Activated naive CD4-positive, alpha-beta T cell treated with anti-CD3 and anti-CD28 coated beads, Interleukin-2, amount 50 U/mL, for 72 hours (primary cell): ENCODE measurements at places on chromosomes 11 and 22. TPM values are rescaled to one million over a fixed set of nuclear protein-coding genes. Genes with fewer than 3 reads are reported as not detected.
A peak's percentile ranks its signal among the peaks of the same experiment; 100 is the strongest.

DNA sequence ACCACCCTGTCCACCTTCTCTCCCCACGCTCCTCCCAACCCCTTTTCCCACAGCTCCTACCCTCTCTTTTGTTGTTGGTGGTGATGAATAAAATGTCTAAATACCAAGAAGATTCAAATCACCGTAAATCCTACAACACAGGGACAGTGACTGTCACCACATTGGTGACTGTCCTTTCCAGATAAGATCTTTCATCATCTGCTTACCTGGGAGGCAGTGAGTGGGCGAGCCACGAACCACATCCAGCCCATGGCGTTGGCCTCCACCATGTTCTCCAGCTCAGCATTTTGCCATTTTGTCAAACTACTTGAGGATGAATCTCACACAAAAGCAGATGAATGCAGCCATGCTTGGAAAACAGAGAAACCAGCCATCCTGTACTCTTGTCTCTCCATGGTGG is 6.7 kb upstream of the CYTH4 start:
- DNase-seq = no peak

DNA sequence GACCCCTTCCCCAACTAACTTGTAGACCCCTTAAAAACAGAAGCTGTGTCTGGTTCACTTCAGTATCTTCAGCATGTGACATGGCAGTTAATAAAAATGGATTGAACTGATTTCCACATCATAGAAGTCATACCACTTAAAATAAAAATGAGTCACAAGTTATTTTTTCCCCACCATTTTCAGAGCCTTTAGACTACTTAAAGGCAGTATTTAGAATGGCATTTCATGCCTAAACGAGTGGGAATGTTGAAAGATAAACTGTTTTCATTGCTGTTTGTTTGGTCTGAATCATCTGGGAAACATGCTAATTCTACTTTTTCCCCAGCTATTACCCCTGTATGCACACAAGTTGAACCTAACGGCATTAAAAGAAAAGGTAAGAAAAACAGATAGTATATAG is 324.0 kb downstream of the RAB38 start:
- no peak for DNase-seq

- no peak for DNase-seq
Measured at GRCh38 chr11:10809373-10810160, 841 bp upstream of the EIF4G2 start.

DNA sequence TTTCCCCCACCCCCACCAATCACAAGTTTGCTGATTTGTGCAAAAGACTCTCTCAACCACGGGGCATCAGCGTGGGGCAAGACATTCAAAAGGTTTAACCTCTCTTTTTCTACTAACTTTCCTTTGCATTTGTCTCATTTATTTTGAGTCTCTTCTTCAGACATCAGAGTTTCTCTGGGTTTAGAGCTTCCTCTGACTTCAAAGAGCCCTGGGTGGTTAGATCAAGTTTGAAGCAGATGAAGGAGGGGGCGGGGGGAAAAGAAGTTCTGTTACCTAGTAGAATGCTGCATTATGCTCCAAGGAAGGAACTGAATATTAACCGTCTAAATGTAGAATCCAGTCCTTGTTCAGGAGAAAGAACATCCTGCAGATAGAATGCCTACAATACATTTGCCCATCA is 24.5 kb downstream of the GAS2 start:
- DNase-seq = no peak

- no peak for DNase-seq
Measured at GRCh38 chr11:48103621-48104567, 112.7 kb upstream of the OR4B1 start.

GRCh38 chr22:50713571-50714056 is 24.4 kb upstream of the ACR start:
- no peak for DNase-seq

- DNase-seq = no peak
Measured at GRCh38 chr11:62713343-62713742, 5.9 kb downstream of the GNG3 start.

- no peak for DNase-seq
Measured at GRCh38 chr22:46598737-46599424, 21.3 kb upstream of the GRAMD4 start.

GRCh38 chr11:64887757-64888405 is 9.5 kb upstream of the EHD1 start:
- peak; percentile 96 for DNase-seq

DNA sequence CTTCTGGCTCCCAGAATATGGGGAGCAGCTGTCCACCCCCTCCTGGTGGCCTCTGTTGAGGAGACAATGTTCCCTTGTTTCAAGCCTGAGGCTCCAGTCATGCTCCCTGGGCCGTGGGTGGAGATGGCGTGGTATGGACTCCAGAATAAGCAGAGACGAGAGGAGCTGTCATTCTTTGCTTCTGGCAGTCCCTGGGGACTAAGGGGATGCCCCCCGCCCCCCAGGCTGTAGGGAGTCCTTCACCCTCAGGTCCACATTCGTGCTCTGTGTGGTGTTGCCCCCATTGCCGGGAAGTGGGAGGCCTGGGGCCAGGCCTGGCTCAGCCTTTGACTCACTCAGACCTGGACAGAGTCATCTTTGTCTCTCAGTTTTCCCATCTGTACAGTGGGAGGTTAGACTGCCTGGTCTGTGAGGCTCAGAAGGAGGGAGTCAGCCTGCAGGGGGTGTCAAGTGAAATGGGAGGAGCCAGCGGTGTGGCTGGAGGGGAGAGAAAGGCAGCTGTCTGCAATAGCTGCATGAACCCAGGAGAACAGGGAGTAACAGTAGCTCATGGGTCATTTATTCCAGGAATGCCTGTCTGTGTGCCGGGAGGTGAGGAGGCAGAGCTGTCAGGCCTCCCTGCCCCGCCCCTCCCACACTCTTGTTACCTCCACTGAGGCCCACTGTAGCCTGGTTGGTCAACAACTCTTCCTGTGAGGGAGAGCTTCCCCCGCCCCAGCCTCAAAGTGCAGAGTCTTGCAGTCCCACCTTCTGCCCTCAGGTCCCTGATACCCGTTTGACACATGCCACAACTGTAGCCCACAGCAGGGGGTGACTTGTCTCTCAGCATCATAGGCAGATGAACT is 6.3 kb downstream of the ARHGEF17 start:
- DNase-seq = no peak

DNA sequence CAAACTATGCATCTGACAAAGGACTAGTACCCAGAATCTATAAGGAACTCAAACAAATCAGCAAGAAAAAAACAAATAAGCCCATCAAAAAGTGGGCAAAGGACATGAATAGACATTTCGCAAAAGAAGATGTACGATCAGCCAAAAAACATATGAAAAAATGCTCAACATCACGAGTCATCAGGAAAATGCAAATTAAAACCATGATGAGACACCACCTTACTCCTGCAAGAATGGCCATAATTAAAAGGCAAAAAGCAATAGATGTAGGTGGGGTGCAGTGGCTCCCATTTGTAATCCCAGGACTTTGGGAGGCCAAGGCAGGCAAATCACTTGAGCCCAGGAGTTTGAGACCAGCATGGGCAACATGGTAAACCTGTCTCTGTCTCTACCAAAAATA is 10.4 kb upstream of the OR10V1 start:
- DNase-seq = no peak

DNA sequence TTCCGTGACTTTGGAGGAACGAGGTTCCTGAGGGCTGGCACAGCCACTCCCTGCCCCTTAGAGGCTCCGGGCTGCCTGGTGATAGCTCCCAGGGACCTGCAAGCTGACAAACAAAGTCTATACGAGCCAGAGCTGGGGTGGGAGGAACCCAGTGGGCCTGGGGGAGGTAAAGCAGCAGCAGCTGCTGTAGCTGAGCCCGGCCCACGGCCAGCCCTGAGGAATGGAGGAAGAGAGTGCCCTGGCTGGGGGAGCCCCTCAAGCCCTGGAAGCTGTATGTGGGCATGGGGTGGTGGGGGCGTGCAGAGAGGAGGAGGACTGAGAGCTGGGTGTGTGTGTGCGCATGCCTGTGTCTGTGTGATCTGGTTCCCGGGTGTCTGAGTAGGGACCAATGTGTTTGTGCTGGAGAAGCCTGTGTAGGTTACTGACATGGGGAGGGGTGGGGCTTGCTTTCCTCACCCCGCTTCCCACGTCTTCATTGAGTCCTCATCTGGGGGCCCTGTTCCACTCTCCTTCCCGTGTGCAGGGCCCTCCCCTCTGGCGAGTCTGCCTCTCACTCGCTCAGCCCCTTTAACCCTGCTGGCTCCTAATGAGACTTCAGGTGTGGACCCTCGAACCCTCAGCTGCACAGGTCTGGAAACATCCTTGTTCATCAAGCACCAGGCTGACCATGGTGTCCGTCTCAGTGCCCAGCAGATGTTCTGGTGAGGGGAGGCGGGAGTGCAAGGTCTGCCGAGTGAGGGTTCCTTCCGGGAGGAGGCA is 10.8 kb downstream of the ST3GAL4 start:
- DNase-seq = no peak

- no peak for DNase-seq
Measured at GRCh38 chr22:28802595-28803123, 2.3 kb upstream of the XBP1 start.

- DNase-seq = no peak
Measured at GRCh38 chr11:3224401-3225057, 5.9 kb upstream of the MRGPRG start.

DNA sequence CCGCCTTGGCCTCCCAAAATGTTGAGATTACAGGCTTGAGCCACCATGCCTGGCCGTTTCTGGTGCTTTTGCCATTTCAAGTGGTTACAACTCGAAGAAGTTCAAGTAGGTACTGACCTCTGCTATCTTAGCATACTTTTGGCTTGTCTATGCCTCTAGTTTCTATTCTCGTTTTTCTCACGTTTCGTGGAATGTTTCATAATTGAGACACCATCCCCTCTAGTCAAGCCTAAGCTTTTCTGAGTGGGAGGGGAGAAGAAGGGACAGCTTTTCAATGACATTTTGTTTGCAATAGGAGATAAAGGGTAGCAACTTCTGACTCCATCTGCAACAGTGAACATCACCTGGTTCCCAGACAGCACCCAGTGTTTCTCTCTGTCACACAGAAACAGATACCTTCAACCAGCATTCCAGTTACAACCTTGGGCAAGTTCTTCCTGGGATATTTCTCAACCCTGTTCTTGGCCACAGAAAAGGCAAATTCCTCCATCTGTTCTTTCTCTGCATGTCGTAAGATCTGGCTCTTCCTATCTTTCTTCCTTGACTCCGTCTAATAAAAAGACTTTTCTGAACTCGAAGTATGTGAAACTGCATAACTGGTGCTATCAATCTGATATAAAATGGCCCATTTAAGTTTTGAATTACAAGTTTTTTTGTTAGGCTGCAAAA is 25.5 kb downstream of the DDI1 start:
- DNase-seq = no peak

- DNase-seq = no peak
Measured at GRCh38 chr22:27075028-27075678, 417.8 kb downstream of the MIAT start.

DNA sequence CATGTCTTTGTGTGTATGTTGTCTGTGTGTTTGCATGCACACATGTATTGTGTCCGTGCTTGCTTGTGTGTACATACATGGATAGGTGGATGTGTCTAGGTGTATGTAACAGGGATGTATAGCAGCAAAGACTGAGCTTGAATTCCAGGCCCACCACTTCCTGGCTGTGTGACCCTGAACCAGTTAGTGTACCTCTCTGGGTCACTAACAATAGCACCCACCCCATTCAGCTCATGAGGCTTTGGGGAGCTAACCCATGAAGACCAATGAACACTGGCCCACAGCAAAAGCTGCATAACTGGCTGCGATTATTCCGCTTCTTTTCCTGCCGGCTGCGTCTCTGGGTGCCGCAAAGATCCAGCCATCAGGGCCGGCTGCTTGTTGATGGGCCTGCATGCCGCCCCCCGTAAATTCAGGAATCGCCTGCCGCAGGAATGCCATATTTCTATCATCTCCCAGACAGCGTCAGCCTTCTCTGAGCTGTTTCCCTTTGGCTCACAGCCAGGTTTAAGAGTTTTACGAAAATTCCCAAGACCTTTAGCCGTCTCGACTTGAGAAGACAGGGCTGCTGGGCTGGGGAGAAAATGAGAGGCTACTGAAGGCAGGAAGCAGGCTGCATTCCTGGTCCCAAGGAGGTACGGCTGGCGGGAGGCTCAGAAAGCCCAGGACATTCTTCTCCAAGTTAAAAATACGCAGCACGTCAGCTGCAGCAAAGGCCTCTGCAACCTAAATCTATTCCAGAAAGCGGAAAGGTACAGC is 224.6 kb downstream of the MN1 start:
- DNase-seq = no peak

- DNase-seq = no peak
Measured at GRCh38 chr22:45091254-45091854, 72.4 kb upstream of the NUP50 start.

GRCh38 chr11:2533587-2534133 is 88.9 kb downstream of the KCNQ1 start:
- DNase-seq = no peak

- DNase-seq = no peak
Measured at GRCh38 chr22:29744902-29745301, 21.9 kb downstream of the ZMAT5 start.

ANGPTL5 gene
- not detected for total RNA-seq

MRPL21 gene
- 87.1 TPM for total RNA-seq

ART1 gene
- not detected for total RNA-seq

HSPB2 gene
- not detected for total RNA-seq

CNGA4 gene
- total RNA-seq = 0.52 TPM

MS4A3 gene
- not detected for total RNA-seq

TNNI2 gene
- total RNA-seq = not detected

ELP4 gene
- 19.1 TPM for total RNA-seq

OR52D1 gene
- total RNA-seq = not detected

CENPM gene
- 108 TPM for total RNA-seq

MS4A15 gene
- total RNA-seq = not detected

KCNK7 gene
- total RNA-seq = 0.74 TPM

KRTAP5-10 gene
- total RNA-seq = not detected
